NAMALWA (cell line): ENCODE measurements at places on chromosomes 11 and 22.

- no peak for DNase-seq
Measured at GRCh38 chr22:16695261-16695660, 102.7 kb upstream of the CCT8L2 start.

DNA sequence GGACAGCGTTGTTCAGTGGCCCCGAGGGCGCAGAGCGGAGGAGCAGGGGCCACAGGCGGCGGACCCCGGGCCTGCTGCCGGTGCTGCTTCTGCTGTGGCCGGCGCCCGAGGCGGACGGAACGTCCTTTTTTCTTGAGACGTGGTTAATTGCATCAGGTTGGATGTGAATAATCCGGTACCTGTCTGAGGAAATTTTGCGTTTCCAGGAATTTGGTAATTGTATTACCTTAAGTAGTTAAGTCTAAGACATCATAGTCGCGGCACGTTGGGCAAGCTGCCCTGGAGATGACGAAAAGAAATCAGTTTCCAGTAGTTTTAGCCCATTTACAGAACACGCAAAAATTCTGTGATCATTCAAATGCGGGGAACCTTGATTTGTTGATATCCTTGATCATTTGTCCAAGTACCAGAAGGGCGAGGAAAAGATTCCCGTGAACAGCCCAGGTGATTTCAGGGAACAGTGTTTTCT is 789 bp downstream of the SPECC1L start:
- DNase-seq: no peak

DNA sequence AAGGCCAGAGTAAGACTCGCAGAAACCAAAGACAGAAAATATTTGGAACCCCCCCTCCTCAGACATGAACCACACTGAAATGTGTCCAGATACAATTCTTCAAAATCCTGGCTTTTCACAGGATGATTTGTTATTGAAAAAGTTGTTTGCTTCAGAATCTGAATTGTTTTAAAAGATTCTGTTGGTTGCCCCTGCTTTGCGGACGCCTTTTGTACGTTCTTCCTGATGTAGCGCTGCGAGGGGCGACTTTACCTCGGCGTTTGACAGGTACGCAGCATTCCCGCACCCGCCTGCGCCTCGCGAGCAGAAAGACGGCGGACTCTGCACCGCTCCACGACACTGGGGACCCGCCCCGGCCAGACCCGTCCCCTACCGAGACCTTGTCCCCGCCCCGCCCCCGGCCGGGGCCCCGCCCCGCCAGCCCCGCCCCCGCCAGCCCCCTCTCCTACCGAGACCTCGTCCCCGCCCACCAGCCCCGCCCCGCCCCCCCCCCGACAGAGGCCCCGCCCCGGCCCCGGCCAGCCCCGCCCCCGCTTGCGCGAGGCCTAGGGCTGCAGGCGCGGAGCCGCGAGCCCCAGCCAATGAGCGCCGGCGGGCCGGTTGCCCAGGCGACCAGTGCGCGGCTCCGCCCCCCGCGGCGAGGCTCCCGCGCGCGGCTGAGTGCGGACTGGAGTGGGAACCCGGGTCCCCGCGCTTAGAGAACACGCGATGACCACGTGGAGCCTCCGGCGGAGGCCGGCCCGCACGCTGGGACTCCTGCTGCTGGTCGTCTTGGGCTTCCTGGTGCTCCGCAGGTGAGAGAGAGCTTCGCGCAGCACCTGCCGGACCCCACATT is at the start of gene GLB1L2:
Gene GLB1L2, plus strand, starts transcription at position 635 of the 835 bp plus-strand sequence. Its CDS starts 74 bp downstream, at position 709.
- peak; percentile 83 for DNase-seq

DNA sequence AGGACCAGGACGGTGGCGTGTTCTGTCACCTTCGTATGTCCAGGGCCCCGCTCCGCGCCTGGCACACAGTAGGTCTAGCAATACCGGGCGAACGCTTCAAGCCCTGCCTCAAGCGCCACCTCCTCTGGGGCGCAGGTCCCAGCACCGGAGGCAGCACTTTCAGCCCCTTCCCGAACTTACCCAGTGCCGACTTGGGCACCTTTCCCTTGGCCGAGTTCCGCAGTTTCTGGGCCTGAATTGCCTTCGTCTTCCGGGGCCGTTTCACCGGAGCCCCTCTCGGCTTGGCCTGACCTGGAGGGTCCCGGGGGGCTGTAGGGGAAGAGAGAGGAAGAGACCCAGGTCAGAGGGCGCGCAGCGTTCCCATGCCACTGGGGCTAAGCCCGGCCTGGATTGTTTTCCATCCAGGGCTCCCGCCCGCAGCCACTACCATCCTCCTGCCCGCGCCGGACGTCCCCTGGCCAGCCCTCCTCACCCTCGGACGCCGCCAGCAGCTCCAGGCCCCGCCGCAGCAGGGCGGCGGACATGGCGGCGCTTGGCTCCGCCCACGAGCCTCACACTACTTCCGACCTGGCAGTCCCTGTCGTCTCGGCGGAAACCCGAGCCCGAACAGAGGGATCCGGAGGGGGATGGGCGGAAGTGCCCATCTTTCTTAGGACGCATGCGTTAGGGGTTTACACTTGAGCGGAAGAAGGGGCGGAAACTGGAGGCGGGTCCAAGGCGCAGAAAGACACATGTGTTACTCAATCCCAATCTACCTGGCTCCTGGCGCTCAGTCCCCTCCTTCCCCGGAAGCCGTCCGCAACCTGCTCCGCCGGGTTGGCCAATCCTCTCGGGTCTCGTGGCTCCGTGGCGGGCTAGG is at the start of gene RPS19BP1:
Gene RPS19BP1, minus strand, starts transcription at position 534 of the 859 bp plus-strand sequence. Its CDS starts 10 bp downstream, at position 524.
- peak; percentile 100 for DNase-seq

DNA sequence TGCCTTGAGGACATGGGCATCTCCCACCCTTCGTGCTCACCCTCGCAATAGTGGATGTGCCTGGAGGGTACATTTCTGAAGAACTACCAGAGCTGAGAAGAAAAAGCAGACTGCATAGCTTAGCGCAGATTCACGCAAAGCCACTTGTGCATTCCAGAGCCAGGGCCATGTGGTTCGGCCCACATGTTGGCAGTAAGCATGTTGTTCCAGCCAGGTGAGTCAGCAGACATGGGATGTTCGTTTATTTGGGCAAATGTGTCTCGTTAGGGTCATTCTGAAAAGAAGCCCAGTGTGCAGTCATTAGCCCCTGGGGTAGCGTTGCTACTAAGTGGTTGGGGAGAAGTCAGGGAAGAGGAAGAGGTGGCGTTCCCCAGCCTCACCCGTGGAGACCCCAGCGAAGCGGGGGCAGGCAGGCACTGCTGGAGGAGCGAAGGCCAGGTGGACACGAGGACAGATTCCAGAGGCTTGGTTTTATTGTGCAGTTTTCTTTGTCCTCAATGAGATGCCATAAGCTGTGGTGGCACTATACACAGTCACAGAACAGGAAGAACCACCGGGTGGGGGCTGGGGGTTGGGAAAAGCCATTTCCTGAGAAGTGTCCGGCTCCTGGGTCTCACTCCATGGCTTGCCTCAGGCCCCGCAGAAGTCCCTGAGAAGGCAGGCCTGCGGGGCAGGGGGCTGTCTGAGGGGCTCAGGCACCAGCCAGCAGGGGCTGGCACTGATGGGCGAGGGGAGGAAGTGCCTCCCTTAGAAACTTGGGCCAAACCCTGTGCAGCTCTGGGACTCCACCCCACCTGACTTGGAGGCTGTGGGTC is 5.0 kb downstream of the THY1 start:
- DNase-seq: no peak

GRCh38 chr11:78293536-78293935 is 104.8 kb downstream of the USP35 start:
- DNase-seq: no peak

- no peak for DNase-seq
Measured at GRCh38 chr11:68159161-68159560, 38.0 kb upstream of the CHKA start.

GRCh38 chr22:36156515-36157419 is 3.8 kb downstream of the APOL3 start:
- DNase-seq: peak; percentile 20

- no peak for DNase-seq
Measured at GRCh38 chr22:38564669-38565068, 5.3 kb downstream of the DMC1 start.

- DNase-seq: no peak
Measured at GRCh38 chr11:79896258-79896657, 455.4 kb upstream of the TENM4 start.

GRCh38 chr22:38866399-38867123 is 5.5 kb downstream of the CBX6 start:
- no peak for DNase-seq

DNA sequence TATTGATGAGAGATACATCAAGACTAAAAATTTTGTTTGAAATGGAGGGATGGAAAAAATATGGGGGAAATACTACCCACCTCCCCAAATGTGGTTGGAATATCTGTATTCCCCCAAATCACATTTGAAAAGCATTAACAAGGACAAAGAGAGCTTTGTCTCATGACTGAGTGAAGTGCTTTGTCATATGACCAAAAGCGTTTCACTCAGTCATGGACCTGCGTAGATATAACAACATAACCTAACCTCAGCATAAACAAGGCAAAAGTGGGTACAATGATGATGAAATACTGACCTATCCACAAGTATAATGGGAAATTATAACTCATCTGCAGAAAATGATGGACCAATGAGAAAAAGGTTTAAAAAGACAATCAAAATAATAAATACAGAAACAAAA is 418.3 kb downstream of the TBC1D22A start:
- no peak for DNase-seq

- no peak for DNase-seq
Measured at GRCh38 chr11:128502726-128503125, 84.6 kb downstream of the ETS1 start.

GRCh38 chr11:126800009-126800408 is 200.6 kb downstream of the KIRREL3 start:
- no peak for DNase-seq

DNA sequence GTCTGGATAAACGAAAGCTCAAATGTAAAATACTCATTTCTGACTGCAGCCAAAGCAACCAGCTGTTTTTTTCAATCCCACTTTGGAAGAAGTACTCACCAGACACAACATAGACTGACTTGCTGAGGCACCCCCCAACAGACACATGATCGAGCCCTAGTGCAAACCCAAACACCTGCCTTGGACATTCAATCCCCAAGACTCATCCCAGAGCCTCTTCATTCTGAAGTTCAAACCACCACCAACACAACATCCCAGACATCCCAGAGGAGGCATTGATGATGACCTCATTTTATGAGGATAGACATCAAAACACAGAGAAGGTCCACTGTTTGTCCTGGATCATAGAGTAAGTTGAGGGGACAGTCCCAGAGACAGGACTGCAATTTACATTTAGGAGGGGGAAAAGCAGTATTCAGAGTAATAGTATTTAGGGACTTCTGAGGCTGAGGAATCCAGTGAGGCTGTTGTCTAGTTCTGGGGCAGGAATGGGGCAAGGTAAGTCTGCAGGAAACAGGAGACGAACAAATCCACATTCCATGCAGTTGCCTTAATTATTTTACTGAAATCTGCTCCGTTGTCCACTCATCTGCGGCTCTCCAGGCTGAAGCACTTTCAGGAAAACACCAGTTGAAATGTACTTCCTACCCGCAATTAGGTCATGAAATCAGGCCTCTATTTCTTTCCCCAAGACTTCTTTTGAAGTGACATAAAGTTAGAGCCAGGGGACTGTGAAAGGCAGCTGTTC is 54.8 kb downstream of the CLPB start:
- no peak for DNase-seq

DNA sequence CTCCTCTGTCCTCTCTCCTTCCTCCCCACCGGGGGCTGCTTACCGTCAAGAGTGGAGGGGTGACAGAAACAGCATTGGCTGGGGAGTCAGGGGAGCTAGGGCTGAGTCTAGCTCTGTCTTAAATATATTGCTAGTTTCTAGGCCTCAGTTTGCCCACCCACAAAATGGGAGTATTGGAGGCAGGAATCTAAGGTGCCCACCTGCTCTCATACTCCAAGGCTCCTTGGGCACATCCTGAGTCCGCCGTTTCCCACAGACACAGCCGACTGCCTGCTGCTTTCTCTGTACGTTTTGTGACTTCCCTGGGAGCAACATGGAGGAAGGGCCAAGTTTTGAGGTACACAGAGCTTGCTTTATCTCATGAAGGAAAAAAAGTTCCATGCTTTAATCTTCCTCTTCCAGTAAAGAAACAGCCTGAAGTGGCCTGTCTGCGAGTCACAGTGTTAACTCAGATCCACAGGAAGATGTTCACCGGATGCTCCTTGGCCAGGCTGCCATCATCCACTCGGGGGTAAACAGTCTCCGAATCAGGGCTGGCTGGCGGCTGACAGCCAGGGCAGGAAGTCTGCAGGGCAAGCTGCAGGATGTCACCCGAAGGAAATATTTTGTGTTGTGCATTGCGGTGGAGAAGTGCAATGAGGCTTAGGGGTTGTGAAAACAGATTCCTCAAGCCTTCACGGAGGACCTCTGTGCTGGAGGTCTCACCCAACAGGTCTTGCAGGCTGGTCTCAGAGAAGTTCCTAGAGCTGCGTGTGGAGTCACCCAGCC is 11.0 kb upstream of the CERK start:
- DNase-seq: no peak
